ENCODE measurements at places on chromosomes 7 and 10.

GRCh38 chr10:96501985-96502384 is 11.7 kb downstream of the TLL2 start:
- ATAC-seq: no peak

GRCh38 chr7:73841689-73842066 is 638 bp downstream of the METTL27 start:
- ATAC-seq: peak; percentile 8

- ATAC-seq: no peak
These were observed 111.8 kb upstream of the ZNF438 start for GRCh38 chr10:31143331-31143935.

- peak; percentile 83 for ATAC-seq
These were observed 1199.9 kb downstream of the GATA3 start for GRCh38 chr10:9254353-9254752.

DNA sequence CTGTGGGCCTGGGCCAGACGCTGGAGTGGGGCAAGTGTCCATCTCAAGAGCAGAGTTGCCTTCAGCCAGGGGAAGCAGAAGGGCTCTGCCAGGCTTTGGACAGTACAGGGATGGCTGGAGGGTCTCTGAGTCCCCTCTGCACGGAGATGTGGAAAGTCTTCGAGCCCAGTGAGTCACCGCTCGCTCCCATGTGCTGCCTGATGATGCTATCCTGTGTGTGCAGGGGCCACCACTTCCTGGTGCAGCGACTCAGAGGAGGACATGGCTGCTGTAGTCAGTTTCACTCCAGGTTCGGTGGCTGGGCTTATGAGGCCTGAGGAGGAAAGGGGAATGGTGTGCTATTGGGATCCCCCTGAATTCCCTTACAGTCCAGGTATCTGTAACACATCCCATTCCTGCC is 6.0 kb downstream of the ADCYAP1R1 start:
- peak; percentile 48 for ATAC-seq

GRCh38 chr10:124701881-124702656 is 42.1 kb downstream of the FAM53B start:
- no peak for ATAC-seq

DNA sequence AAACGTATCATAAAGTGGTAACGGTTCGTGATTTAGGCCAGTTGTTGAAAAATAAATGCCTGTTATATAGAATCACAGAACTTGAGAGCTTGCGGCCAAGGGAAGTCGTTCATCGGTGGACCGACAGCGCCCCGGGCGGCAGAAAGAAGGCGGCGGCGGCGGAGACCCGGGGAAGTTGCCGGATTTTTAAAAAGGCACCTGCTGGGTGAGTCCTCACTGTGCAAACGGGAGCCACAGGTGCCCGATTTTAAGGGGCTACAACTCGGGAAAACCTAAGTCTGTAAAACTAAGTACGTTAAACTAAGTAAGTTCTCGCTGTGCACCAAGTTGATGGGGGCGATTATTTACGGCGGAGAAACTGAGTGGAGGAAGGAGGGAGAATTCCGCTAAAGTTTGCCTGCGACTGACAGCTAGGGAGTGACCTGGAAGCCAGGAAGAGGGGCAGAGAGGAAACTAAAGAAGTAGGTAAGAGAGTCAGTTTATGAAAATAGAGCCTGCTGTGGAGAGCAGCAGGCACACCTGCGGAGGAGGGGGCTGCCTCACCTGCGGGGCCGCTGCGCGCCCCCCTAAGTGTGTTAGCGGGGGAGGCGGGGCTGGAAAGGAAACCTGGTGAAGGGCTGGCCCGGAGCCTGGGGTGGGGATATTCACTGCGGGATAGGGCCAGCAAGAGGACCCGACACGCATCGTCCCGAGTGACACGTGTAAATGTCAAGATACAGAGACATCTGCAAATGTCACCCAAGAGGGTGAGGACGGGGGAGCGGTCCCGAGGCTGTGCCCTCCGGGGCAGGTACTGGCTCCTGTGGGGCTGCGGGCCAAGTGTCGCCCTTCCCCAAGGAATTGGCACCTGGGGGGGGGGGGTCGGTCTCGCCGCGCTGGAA is 996 bp downstream of the ADAM12 start:
- peak; percentile 93 for ATAC-seq

- ATAC-seq: no peak
These were observed 69.1 kb upstream of the CYP26C1 start for GRCh38 chr10:92991513-92991912.

DNA sequence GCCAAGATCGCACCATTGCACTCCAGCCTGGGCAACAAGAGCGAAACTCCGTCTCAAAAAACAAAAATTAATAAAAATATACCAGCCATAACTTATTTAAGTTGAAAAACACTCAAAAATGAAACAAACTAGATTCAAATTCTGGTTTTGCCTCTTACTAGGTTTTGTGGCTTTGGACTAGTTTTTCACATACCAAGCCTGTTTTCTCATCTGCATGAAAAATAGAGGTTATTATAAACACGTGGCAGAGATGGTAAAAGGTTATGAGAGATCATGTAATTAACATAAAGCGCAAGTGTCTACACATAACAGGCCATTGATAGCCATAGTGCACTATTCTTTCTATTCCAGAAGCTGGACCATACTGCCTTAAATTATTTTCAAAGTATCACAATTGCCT is 35.5 kb upstream of the CABCOCO1 start:
- ATAC-seq: no peak

DNA sequence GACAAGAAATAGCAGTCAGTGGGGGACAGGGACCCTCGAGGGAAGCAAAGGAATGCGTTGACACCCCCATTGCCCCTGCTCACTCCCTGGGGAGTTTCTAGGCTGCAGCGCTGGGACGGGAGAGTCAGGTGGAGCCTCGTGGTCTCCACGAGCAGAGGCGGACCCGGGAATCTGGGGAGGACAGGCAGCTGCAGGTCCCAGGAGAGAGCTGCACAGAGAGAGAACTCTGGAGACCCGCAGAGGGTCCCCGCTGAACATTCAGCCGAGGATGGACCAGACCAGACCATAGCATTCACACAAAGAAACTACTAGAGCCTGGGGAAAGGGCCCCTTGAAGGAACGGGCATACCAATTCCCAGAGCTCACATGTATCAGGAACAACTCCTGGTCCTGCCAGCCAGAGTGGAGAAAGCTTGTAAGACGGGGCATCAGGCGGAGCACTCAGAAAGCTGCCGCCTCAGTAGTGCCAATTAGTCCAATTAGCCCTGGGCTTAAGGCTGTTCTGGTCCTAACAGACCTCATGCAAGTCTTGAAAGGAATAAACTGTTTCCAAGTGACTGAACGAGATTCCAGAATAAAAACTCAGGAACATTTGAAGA is 966.7 kb upstream of the ZNF722 start:
- ATAC-seq: no peak

DNA sequence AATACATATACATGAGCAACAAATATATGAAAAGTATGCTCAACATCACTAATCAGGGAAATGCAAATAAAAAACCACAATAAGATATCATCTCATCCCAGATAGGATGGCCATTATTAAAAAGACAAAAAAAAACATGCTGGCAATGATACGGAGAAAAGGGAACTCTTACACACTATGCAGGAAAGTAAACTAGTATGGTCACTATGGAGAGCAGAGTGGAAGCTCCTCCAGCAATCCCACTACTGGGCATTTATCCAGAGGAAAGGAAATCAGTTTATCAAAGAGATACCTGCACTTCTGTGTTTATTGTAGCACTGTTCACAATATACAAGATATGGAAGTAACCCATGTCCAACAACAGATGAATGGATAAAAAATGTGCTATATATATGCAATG is 217.5 kb downstream of the SDK1 start:
- ATAC-seq: no peak

DNA sequence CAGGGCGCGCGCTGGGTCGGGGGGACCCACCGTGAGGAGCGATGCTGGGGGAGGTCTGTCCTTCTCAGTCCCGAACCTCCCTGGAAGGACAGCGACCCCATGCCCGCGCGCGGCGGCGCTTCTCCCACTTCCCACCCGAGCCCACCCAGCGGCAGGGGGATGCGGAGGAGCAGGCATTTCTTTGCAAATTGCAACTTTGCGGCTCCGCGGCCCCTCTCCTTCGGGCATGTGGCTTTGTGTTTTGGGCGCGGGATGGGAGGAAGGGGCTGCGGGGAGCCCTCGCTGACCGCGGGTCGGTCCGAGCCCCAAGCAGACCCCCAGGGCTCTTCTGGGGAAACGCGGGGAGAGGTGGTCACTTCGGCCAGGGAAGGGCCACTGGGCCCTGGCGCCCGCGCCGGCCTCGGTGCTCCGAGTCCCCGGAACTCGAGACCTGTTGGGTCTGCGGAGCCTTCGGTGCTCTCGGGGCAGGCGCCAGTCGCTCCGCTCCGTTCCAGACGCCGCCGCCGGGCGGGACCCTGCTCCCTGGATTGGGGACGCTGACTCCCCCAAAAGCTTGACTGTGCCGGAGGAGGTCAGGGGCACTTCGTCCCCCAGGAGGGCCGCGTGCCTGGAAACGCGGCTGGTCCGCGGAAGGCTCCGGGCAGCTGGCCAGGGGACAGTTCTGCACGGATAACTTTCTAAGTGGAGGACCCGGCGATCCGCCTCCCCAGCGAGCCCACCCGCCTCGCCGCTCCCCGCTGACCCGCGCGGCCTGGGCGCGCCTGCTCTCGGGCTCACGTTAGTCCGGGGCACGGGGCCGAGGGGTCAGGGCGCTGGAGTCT is 164.2 kb upstream of the DPP6 start:
- ATAC-seq: no peak

DNA sequence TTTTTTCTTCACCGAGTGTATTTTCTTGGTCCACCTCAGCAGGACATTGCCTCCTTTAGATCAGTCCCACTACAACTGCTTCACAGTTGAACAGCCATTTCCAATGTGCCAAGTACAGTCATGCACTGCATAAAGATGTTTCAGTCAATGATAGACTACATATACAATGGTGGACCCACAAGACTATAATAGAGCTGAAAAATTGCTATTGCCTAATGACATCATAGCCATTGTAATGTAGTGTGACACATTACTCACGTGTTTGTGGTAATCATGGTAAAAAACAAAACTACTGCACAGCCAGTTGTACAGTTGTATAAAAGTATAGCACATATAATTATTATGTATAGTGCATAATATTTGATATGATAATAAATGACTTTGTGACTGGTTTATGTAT is 113.8 kb upstream of the HPS1 start:
- no peak for ATAC-seq

DNA sequence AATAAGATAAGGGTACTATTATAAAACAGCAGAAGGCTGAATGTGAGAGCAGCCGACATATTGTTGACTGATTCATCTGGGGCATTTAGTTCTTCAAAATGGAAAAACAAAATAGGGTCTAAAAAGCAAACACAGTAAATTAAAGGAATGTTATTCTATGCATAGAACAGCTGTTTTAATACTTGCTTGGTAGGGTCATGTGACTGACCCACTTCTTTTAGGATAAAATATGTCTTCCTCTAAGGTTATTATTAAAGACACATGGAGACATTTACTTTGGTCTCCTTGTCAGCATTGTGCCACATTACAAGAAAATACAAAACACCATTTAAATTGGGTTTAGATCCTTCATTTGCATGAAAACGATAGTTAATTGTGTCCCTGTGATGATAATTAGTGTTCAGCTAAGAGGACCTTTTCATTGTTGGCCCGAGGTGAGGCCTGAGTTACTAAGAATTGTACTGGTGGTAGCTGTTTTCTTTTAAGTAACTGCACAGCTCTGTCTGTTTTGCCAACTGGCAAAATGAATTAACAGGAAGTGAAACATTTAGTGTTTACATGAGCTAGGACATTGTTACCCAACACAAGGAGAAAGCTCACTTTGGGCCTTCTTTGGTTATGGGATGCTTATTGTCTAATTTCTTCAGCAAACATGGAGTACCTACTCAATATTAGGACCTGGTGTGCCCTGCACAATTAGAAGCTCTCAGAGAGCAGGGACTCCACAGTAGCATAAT is 764.4 kb downstream of the LRMDA start:
- ATAC-seq: no peak

DNA sequence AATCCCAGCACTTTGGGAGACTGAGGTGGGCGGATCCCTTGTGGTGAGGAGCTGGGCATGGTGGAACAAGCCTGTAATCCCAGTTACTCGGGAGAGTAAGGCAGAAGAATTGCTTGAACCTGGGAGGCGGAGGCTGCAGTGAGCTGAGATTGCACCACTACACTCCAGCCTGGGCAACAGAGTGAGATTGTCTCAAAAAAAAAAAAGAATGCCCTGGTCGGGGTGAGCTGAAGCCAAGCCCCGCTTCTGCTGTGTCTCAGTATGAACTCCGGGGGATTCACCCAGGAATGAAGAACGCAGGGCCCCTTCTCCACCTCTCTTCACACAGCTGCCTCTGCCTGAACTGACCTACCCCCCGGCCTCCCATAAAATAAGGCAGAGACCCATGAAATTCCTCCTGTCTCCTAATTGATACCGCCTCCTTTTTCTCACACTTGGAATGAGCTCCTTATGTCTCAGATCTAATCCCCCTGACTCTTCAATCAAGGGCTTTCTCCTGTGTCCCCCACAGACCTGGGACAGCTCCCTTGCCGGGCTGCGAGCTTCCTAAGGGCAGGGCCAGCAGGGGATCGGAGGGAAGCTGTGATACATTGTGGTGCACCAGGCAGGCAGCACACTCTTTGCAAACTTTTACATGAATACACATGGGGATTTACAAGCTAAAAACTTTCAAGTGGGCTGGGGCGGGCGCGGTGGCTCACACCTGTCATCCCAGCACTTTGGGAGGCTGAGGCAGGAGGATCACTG is 911 bp upstream of the ZP3 start:
- no peak for ATAC-seq

- no peak for ATAC-seq
These were observed 217.3 kb downstream of the CELF2 start for GRCh38 chr10:11234857-11235531.

DNA sequence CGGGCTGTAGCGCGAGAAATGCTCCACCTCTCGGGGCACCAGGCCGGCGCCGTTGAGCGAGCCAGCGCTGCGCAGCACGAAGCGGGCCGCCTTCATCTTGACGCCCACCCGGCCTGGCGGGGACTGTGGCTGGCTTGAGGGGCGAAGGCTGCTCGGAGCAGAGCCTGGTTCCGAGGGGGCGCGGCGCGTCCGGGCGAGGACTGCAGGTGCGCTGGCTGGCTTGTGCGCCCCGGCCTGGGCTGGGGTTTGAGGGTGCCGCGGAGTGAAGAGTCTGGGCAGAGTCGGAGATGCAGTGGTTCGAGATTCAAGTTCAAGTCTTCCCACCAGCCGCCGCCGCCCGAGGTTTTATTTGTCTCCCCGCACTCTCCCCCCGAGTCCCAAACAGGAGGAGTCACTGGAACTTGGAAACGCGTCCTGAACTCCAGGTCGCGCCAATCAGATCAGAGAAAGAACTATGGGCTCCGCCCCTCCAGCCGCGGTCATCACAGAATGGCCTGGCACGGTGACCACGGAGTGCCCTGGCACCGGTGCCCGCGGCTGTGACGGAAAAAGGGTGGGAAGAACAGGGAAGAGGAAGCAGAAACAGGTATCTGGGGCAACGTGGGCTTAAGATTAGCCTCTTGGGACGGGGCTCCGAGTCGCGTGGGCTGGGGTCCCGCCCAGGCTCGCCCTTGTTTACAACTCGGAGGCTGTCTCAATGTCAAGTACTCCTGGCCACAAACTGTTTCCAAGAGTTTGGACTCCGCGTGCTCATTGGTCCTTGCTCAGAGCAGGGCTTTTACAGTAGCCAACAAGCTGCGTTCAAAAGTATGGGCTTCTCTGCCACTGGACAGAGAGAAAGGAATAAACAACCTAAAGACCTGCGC is at the start of gene PDK4:
PDK4 (minus strand) TSS at position 319 of the 866 bp plus-strand sequence; CDS start at position 96, 223 bp downstream.
- ATAC-seq: peak; percentile 91

All from SK-N-SH treated with all-trans-retinoic acid at 6 μM for 48 hours (cell line).